ENCODE measurements at places on chromosomes 7 and 10.

GRCh38 chr10:79186486-79187120, 117.8 kb downstream of the ZMIZ1 start:
- no peak for DNase-seq

DNA sequence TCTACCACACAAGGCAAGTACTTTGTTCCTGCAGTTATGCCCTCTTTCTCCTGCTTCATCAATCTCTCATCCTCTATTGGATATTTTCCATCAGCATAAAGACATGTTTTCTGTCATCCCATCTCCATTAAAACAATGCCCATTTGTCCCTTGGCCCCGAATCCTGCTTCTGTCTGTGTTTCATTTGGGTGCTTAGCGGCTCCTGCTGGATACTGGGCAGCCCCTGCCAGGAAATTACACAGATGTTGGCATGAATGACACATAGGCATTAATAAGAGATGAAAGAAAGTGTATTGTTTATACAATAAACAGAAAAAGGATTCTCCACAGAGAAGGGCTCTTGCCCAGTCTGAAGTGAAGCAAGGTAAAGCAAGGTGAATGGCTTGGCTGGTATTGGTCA, 765.3 kb downstream of the REEP3 start:
- no peak for DNase-seq

DNA sequence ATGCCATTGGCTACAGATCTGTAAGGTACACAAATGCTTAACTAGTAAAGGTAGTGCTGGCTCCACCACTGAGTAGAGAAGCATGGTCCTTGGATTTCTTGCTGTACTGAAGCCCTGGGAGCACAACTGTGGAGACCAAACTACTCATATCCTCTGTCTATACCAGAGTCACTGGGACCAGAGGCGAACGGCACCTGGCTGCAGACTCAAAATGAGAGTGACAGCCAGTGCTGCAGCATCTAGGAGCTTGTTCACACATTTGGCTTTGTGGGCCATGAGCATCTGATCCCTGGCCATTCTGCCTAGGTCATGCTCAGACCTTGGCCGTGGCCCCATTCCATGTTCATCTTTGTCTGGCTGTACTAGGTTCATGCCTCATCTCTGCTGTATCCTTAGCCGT, 31.9 kb downstream of the LRRC18 start:
- DNase-seq: no peak

DNA sequence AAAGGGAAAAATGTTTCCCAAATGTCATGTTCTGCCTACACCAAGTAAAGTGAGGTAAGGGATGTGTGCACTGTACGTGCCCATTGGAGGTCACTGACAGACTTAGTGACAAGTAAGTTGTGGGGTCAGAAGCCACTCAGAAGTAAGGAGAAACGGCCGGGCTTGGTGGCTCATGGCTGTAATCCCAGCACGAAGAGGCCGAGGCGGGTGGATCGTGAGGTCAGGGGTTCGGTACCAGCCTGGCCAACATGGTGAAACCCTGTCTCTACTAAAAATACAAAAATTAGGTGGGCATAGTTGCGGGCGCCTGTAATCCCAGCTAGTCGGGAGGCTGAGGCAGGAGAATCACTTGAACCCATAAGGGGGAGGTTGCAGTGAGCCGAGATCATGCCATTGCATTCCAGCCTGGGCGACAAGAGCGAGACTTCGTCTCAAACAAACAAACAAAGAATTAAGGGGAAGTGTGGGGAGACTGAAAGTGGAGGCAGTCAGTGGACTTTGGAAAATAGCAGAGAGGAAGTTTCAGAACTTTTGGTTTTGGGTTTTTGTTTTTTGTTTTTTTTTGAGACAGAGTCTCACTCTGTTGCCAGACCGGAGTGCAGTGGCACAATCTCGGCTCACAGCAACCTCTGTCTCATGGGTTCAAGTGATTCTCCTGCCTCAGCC, 114.8 kb downstream of the WDFY4 start:
- DNase-seq: no peak

- no peak for DNase-seq
Observed at GRCh38 chr7:124073310-124073645, 40.4 kb upstream of the TMEM229A start.

GRCh38 chr7:151884312-151885201, 7.6 kb upstream of the PRKAG2 start:
- no peak for DNase-seq

DNA sequence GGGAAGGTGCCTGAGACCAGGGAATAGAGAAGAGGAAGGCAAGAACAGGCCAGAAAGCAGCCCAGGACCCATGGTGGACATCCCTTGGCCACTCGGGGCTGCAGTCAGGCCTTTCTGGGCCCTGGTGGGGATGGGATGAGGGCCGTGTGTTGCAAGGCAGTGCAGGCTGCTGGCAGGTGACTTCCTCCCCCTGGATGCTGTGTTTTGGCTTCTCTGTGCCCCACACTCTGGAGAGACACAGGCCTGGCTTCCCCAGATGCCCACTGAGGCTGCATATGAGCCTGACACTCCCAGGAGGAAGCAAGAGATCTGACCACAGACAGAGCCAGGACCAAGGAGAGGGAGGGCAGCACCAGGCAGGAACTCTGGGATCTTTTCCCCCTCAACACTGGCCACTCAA, 39.9 kb downstream of the ANXA8 start:
- DNase-seq: no peak

- no peak for DNase-seq
Observed at GRCh38 chr10:29033311-29033940, 255.4 kb upstream of the LYZL1 start.

GRCh38 chr10:102988404-102989314, 70.6 kb downstream of the CNNM2 start:
- DNase-seq: no peak

- DNase-seq: no peak
Observed at GRCh38 chr10:62109587-62110293, 158.9 kb downstream of the RTKN2 start.

DNA sequence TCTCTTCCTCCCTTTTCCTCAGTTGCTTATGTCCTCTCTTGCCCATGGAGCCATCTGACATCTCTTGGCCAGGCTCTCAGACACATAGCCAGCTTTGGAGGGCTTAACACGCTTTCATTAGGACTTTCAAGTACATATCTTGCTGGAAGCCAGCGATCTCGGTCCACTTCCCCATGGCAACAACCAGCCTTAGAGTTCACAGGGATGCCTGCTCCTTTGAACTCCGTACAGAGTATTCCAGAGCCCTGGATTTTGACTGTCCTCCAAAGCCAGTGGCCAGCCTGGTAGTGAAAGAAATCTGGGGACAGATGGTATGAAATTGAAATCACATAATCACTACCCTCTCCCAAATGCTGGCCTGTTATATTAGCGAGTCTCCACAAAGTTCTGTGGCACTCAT, 370.5 kb upstream of the NPVF start:
- DNase-seq: no peak

- no peak for DNase-seq
Observed at GRCh38 chr7:116165717-116166116, 44.6 kb upstream of the TES start.

DNA sequence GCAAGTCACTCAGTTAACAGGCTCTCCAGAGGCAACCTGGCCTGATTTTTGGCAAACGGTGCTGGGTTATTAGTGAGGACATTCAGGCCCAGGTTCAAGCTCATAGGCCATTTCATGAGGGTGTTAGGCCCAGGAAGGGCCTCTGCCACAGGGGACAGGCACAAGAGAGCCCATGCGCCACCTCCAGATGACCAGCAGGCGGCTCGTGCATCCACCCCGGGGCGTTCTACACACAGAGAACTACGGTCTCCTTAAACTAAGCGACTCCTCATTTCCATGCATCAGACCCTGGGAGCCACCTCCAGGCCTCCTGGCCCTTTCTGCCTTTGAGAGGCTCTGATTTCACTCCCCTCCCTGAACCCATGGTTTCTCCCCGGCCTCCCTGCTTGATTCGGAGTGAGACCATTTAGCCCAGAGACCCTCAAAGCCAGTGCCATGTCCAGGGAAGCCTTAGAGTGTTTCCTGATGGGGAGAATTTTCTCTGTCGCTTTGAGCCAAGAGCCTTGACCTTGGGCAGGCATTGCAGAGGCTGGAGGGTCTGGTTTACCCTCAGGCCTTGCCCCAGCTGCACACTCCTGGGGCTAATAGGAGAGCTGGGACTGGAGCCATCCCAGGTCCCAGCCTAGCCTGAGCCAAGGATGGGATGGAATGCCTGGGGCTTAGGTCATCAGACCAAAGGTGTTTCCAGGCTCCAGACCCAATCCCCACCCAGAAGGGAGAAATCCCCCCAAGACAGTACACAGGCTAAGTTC, 188.0 kb downstream of the GRID1 start:
- DNase-seq: no peak

- no peak for DNase-seq
Observed at GRCh38 chr10:101189461-101190401, 39.5 kb downstream of the LBX1 start.

GRCh38 chr10:1673568-1674345, 63.6 kb downstream of the ADARB2 start:
- DNase-seq: no peak

DNA sequence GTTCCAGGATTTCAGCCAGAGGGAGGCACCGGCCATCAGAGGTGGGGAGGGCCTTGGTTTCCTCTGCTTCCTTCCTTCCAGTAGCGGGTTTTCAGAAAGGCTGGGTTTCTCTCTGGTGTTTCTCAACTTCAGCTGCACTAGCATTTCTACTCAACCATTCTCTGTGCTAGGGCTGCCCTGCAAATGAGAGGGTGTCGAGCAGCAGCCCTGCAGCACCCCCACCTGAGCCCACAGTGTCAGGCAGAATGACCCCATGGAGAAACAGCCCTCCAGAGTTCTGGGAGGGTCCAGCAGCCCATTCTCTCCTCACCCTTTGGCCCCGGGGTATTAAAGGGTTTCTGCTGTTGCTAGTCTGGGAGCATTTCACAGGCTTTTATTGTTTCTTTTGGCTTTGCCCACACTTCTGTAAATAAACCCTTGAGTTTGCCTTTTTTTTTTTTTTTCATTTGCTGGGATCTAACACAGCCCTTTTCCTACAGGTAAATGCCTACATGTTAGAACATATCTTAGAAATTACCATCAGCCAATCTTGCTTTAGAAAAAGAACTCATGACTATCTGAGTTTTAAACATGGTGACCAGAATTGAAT, 151.5 kb upstream of the VIPR2 start:
- no peak for DNase-seq

- no peak for DNase-seq
Observed at GRCh38 chr7:155431711-155432110, 26.2 kb upstream of the EN2 start.

GRCh38 chr10:72906446-72906845, 12.9 kb downstream of the OIT3 start:
- DNase-seq: no peak
